NCI-H1694 treated with DMSO at 0.1 percent for 48 hours (cell line): ENCODE measurements at places on chromosomes 6 and 20.

- no peak for DNase-seq
Measured at GRCh38 chr6:165931675-165932074, 236.0 kb downstream of the TBXT start.

- no peak for DNase-seq
Measured at GRCh38 chr20:37822141-37822601, 80.8 kb upstream of the VSTM2L start.

DNA sequence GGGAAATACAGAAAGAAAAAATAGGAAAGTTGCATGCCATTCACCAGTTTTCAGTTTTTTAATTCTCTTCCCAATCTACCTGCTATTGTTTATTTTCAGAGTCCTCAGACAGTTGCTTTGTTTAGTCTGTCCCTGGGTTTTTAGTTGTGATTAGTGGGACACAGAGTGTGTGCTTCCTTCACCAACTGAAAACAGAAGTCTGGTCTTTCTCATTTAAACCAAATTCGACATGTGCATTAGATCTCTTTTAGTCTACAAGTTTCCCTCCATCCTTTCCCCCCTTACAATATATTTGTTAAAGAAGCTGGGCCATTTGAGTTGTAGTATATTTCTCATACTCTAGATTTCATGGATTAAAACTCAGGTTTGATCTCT is 58.7 kb upstream of the STMND1 start:
- no peak for DNase-seq

DNA sequence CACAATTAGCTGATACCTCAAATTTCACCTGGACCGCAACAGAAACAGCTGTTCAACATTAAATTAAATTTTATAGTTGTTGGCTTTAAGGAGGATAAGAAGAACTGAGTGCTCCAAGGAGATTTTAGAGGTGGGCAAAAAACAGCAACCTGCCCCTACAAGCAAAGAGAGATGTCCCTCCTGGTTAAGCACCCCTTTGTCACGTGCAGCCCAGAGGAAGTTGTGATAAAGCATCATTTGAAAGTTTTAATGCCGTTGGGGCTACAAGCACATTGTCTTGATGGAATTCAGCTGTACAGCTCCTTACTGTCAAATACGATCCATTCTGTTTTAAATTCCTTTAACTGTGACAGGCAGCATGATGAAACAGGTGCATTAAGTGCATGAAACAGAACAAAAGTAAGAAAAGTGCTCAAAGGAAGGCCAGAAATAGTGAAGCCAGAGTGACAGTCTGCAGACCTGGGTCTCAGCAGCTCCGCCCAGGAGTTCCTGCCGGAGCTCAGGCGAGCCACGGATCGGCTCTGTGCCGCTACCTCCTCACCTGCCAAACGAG is 195.0 kb downstream of the GMPR start:
- DNase-seq, result no peak

- no peak for DNase-seq
Measured at GRCh38 chr6:25239498-25239897, 39.7 kb upstream of the CARMIL1 start.
